Germinal center (tissue), 1 donor: ENCODE measurements at places on chromosomes 3 and 15.

- DNase-seq: no peak
Observed at GRCh38 chr3:108486941-108487340, 23.5 kb downstream of the MYH15 start.

GRCh38 chr3:111542611-111543300 is 759 bp downstream of the CD96 start:
- DNase-seq: no peak

DNA sequence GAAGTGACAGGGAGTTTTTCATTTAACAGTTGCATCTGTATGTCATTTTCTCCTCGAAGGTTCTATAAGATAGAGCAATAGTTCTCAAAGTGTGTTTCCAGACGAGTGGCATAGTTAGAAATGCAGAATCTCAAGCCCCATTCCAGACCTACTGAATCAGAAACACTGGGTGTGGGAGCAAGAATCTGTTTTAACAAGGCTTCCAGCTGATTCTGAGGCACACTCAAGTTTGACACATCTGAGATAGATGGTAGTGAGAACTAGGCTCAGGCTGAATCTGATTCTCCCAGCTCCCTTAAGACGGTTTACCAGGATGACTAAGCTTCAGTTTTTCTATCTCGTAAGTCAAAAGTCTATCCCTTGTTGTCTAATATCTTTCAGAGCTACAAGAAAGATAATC is 159.8 kb upstream of the NUDT16 start:
- DNase-seq: no peak

GRCh38 chr15:92586383-92586942 is 69.1 kb downstream of the FAM174B start:
- no peak for DNase-seq

- DNase-seq: peak; percentile 47
Observed at GRCh38 chr3:36700537-36701248, 63.7 kb downstream of the DCLK3 start.

GRCh38 chr3:33681667-33682066 is 36.4 kb downstream of the CLASP2 start:
- DNase-seq: no peak

GRCh38 chr3:50192689-50193141 is 1.3 kb downstream of the GNAT1 start:
- peak; percentile 85 for DNase-seq

DNA sequence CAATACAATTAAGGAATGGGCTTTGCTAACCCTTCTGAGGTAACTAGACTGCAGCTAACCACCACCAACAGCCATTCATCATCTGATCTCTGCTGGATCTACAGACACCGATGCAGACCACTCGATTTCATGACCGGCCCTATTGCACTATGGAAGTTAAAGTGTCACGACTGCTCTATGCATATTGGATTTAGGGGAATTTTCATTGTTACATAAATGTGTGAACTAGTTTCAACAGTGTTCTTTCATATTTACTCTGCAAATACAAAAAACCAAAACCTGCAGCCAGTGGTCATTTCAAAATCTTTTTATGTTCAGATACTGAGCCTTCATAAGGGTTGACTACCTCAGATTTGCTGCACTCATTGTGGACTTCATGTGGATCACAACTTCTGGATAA is 14.5 kb downstream of the CDV3 start:
- no peak for DNase-seq

GRCh38 chr15:84750583-84751092 is 2.2 kb downstream of the ZNF592 start:
- peak; percentile 60 for DNase-seq

GRCh38 chr15:29914511-29914926 is 92.3 kb upstream of the TJP1 start:
- DNase-seq: no peak

- peak; percentile 42 for DNase-seq
Observed at GRCh38 chr15:89367485-89368451, 33.1 kb upstream of the POLG start.

DNA sequence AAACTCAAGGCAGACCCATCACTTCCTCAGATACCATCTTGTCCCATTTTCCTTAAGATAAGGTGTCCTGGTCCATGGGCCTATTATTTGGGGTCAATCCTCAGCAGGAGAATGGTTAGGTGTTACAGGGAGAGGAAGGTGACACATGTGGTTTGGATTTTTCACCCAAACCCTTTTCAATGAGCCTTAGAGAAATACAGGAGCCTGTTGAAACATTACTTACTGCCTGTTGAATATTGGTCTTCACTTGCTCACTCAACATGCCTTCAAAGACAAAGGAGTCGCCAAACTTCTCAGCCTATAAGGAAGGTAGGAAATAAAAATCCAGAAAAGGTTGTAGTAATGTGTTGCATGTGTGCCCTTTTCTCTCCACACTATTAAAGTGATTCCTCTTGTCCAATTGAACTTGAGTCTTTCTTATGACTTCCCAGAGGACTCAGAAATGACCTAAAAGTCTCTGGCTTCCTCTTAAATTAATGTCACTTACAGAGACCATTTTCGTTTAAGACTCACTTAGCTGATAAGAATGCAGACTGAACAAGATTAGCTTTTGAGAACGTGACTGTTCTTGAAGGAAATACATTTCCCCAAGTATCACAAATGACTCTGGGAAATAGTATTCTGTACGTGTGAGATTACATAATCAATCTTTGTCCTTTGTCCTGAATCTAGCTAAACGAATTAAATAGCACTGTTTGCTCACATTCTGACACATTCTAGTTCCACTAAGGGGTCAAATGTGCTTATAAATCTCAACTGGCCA is 17.8 kb downstream of the SUMF1 start:
- no peak for DNase-seq

DNA sequence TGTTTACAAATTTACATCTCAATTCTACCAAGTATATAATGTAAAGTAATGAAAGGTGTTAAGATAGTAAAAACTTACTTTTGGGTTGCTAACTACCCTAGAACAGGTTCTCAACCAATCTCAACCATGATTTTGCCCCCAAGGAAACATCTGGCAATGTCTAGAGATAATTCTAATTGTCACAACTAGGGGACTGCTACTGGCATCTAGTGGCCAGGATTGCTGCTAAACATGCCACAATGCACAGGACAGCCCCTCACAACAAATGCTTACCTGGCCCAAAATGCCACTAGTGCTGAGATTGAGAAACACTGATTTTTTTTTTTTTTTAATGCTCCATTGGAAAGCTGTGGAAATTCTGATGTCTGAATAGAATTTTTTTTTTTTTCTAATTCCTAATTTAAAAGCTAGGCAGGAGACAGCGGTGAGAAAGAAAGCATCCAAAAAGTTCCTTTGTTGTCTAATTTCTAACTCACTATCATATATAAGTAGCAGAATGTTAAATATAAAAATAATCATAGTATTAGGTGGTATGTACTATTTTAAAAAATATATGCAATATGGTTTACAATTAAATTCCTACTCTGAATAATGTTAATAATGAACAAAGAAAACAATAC is 81.5 kb downstream of the TJP1 start:
- DNase-seq: no peak

DNA sequence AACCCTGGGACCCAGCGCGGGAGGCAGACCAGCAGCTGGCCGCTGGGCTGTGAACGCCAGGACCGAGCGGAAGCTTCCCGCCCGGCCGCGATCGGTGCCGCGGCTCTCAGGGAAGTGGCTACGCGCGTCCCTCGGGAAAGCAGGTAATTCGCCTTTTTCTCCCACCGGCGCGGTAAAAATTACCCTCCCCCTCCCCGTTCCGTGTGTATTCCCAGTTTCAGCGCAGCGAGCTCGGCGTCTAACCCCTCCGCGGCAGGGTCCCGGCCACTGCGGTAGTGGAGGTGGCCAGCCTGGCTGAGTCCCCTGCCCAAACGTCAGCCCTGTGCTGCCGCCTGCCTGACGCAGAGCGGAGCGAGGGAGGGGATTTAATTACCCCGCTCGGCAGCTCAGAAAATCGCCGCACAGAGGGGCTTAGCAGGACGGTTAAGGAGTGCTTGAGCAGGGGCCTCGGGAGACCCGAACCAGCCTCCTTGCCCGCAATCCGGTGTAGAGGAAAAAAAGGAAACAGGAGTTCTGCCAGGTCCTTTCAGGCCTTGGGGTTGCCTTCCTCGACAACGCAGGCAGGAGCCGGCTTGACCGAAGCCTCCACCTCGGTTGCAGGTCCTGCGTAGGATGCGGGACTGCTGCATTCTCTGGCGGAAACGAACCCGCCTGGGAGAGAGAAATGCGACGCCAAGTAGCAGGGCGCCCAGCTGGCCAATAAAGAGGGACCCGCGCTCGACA is 2.9 kb downstream of the GATA2 start:
- DNase-seq: no peak

DNA sequence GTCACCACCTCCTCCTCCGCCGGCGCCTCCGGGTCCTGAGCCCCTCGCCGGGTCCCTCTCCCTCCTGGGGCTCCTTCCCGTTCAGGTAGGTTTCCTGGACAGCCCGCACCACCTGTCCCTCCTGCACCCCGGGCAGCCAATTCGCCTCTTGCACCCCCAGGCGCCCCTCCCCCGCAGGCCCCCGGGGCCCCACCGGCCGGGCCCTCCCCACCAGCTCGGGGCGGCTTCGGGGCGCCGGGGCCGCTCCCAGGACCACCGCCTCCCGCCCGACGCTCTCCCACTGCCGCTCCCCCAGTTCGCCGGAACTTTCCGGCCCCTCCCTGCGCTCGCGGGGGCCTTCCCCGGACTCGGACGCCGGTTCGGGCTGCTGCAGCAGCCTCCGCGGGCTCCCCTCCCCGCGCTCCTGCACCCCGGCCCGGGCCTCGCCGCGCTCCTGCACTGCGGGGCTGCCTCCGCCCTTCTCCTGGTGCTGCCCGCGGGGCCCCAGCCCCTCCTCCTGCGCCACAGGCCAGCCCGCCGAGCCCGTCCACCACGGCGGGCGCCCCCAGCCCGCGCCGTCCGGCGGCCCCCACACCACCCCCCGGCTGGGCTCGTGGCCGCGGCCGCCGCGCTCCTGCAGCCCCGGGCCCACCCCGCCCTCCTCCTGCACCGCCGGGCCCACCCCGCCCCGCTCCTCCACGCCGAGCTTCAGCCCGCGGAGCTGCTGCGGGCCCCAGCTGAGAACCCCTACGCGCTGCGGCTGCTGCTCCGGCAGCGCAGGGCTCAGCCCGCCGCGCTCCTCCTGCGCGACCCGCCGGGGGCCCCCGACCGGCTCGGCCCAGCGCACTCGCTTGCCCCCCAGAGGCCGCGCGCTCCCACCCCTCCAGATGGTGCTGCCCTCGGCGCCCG is 587 bp upstream of the TNK2 start:
- peak; percentile 65 for DNase-seq

GRCh38 chr3:20739814-20740213 is 553.8 kb upstream of the SGO1 start:
- DNase-seq: no peak

DNA sequence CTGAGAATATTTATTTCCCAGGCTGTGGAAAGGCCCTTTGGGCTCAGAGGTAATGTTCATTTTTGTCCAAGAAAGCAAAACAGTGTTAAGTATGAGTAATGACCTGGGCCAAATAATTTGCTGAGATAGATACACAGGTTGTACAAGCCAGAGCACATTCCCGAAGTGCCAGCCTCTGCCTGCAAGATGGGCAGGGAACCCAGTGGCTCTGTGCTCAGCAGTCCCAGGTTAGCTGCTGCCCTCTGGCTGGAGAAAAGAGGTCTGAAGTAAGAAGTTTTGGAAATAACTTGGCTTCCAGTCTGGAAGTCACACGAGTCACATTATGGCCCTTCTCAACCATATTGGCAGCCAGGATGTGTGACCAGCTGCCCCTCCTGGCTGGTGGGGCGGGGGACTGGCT is 20.2 kb downstream of the MYZAP start:
- no peak for DNase-seq

- DNase-seq: no peak
Observed at GRCh38 chr3:177478170-177478867, 281.0 kb upstream of the TBL1XR1 start.

DNA sequence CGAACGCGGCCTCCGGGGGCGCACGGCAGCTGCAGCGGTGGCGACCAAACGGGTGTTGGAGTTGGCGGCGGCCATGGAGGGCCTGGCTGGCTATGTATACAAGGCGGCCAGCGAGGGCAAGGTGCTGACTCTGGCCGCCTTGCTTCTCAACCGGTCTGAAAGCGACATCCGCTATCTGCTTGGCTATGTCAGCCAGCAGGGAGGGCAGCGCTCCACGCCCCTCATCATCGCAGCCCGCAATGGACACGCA is 725 bp downstream of the FEM1B start:
- no peak for DNase-seq

- DNase-seq: no peak
Observed at GRCh38 chr3:128505771-128506170, 12.8 kb upstream of the GATA2 start.

DNA sequence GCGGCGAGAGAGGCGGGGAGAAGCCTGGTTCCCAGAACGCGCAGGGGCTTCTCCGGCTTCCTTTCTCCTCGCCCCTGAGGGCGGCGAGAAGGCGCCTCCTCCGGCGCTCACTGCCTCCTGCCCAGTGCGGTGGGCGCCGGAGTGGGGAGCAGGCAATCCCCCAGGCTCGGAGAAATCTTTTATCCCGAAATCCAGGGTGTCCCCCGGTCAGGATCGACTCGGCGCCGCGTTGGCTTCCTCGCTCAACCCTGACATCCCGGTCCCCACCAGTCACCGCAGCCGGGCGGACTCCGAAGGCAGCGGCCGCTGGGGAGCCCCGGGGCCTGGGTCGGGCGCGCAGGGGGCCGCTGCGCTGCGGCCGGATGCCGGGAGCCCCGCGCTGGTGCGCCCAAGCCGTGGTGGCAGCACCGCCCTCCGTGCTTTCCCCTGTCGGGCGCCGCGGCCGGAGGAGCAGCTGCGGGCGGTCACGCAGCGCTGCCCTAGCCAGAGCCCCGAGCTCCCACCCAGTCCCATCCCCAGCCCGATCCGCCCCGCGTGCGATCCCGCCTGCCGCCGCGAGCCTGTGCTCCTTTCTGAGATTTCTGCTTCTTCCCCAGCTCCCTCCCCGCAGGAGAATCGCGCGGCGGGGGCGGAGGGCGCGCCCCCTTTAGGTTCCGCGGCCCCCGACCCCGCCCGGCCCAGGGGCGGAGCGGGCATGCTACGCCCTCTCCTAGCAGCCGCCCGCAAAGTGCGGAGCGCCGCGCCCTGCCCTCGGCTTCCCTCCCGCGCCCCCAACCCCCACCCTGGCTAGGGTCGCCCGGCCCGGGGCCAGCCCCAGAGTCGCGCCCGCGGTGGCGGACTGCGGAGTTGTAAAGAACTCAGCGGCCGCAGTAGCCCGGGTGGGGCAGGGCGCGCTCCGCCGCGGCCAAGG is 683 bp upstream of the CACNA2D3 start:
- DNase-seq: peak; percentile 47

DNA sequence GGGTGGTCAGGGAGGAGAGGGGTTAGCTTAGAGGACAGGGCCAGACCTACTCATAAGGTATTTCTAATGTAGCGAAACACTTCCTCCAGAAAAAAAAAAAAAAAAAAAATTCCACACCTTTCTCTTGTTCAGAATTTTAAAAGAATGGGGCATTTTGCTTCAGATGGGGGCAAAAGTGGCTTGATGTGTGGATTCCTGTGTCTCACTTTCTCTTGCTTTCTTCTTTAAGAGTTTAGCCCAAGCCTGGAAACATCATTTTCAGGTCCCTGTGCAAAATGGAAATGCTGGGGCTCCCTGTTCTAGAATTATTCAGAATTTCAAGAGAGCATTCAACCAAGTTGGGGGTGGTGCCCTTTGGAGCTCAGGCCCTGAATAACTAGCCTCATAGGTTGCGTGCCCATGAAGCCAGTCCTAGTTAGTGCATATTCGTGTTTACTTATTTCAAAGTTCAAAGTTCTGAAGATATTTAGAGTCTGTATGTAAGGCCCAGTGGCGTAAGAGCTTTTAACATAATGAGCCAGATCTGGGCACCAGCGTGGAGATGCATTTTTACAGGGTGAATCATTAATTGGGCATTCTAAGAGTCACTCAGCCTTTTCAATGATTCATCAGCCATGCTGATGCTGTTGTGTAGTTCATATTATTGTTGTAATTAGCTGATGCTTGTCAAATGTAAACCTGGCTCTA is 104.5 kb downstream of the RPLP1 start:
- no peak for DNase-seq
